ENCODE measurements at places on chromosomes 11 and 22.

GRCh38 chr11:14894657-14895598, 2.9 kb upstream of the CYP2R1 start:
- DNase-seq = no peak

DNA sequence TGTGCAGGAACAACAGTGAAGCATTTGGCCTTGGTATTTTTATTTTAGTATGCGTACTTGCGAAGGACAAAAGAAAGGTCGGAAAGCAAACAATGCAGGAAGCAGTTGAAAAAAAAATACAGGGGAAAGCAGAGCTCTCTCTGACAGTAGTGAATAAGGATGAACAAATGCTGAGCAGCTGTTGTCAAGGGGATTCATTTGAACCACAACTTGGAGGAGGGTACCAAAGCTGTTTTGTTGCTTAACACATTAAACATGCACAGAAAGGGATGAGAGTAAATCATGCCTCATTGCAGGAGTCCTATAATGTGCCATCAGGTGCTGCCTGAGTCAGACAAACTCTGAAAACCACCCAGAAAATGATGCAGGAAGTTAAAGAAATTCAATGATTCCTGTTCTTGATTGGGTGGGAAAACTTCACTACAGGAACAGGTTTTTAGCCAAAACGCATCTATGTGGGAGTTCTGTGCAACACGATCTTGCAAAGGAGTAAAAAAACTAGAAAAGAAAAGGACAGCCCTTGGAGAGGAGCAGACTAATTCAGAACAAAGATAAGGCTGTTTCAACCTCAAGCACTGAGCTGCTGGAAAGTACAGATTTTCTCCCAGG, 2113.5 kb downstream of the LRRC4C start:
- no peak for DNase-seq

GRCh38 chr11:86537541-86538222, 134.7 kb downstream of the ME3 start:
- DNase-seq = no peak

DNA sequence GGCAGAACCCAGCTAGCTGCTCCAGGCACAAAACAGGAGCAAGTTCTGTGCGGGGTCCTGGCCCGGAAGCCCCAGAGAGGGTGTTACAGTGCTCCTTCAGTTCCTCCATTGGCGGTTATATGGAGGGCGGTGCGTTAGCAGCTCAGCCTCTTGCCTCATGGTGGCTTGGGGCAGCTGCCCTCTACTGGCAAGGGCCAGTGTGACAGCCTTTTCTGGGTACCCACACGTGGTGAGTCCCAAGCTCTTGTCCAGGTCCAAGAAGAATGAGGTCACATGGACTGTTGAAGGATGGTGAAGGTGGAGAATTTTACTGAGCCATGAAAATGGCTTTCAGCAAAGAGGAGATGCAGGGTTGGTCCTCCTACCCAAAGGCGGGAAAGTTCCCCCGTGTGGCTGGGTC, 100.5 kb downstream of the WT1 start:
- DNase-seq = no peak

DNA sequence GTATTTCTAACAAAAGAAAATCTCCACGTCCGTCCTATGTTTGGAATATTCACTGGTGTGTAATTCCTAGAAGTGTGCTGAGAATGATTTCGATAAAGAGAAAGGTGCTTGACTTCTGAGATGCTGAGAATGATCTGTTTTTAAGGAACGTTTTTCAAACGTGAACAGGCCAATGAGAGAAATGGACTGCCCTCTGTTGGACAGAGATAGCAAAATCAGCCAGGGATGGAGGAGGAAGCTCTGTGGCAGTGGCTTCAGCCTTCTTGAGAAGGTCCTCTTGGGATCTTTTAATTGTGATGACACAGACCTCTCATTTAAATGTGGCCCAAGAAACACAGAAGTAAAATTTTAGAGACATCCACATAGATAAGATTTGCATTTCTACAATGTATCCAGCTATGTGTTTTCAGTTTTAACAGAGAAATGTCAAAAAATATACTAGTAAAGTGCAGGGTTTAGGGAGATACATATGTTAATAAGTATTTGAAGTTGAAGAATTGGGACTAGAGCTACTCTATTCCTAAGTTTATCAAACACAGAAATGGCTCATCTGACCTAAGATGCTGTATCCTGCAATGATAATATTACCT, 84.0 kb upstream of the RCN1 start:
- peak; percentile 61 for DNase-seq

DNA sequence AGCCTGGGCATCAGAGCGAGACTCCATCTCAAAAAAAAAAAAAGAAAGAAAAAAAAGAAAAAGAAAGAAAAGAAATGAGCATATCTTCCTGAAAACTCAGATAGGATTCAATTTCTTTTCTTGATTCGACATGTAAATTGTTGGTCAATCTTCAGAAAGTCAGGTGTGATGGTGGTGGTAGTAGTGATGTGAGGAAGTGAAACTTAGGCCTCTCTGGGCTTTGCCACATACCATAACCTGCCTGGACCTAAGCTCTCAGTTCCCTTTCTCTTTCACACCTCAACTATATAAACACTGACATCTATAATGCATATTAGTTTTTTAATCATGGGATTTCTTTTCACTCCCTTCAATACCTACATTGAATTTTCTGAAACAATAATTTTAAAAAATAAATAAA, 98.0 kb upstream of the TBCEL start:
- no peak for DNase-seq

GRCh38 chr22:47031628-47031915, 269.1 kb downstream of the TBC1D22A start:
- DNase-seq = no peak

DNA sequence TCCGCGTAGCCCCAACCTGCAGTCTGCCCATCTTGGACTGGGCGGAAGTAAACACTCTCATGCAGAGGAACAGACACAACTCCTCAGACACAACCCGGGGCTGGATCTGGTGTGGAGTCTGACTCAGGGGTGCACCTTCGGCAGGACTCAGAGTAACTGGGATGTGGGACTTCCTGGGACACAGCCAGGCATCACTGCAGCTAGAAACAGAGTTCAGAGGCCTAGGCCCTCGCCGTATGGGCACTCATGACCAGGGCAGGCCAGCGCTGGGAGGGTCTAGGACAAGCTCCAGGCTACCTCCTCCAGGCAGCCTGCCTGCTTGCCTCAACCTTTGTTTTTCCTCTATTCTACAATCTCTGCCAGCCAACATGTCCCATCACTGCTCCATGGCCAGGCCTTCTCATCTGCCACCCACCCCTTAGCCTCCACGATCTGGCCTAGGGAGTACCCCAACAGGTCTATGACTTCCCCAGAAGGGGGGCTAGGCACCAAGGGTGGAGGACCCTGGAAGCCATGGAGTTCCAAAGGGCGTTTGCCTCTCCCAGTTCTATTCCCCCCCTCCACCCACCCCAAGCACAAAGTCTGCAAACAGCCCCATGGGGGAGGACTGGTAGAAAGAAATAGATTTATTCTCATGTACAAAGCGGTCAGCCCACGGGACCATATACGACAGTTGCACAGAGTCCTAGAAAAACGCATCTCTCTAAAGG, 98.5 kb downstream of the PDE2A start:
- no peak for DNase-seq

DNA sequence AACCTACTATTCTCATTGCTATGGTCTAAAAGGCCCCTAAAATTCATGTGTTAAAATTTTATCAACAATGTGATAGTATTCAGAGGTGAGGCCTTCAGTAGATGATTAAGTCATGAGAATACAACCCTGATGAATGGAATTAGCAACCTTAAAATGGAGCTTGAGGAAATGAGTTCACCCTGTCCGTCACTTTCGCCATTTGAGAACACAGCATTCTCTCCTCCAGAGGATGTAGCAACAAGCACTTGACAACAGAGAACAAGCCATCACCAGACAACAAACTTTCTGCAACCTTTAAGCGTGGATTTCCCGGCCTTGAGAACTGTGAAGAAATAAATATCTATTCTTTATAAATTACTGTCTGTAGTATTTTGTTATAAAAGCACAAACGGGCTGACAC, 197.0 kb downstream of the SBF2 start:
- no peak for DNase-seq

GRCh38 chr11:2473361-2474058, 28.7 kb downstream of the KCNQ1 start:
- no peak for DNase-seq

- DNase-seq = no peak
Measured at GRCh38 chr11:7321473-7322450, 70.1 kb downstream of the SYT9 start.

DNA sequence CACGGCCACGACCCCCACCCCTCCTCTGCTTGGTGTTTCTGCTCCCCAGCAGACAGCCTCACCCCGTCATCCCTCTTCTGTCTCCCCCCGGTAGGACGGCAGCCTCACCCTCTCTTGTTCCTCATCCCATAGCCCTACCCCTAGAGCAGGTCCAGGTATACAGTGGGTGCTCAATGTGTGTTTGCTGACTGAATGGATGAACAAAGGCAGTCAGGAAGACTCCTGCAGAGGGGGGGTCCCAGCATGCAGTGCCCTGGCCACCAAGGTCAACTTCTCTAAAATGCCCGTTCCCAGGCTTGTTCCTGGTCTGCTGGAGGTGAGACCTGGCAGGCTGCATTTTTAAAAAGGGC, 34.7 kb upstream of the FADD start:
- DNase-seq = no peak

DNA sequence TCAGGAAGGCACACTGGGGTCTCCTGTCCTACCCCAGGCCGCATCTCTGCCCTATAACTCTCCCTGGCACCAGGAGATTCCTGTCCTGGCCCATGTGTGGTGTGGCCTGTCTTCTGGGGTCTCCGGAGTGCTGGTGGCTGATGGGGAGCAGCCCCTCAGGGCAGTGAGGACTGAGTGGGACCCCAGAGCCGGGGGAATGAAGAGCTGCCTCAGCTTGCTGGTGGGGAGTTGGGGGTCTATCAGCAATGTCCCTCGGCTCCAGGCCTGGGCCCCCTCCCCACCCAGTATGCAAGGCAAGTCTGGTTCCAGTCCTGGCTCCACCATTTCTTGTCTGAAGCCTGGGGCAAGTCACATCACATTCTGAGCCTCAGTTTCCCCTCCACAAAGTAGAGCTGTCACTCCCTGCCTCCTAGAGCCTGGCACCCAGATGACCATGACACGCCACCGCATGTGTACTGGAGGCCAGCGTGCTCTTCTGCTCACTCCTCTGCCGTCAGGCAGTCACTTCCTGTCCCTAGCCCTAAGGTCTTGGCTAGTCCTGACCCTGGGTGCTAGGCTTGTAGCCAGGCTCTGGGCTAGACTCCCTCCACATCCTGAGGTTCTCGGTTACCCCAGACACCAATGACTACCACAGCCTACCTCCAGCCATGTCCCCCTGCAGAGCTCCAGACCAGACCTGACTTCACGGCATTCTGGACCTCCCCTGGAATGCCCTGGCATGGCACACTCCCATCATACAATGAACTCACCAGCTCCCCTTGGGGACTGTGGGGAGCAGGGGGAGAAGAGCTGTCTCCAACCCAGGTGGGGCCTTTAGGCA, 12.8 kb downstream of the ARAP1 start:
- DNase-seq = no peak

DNA sequence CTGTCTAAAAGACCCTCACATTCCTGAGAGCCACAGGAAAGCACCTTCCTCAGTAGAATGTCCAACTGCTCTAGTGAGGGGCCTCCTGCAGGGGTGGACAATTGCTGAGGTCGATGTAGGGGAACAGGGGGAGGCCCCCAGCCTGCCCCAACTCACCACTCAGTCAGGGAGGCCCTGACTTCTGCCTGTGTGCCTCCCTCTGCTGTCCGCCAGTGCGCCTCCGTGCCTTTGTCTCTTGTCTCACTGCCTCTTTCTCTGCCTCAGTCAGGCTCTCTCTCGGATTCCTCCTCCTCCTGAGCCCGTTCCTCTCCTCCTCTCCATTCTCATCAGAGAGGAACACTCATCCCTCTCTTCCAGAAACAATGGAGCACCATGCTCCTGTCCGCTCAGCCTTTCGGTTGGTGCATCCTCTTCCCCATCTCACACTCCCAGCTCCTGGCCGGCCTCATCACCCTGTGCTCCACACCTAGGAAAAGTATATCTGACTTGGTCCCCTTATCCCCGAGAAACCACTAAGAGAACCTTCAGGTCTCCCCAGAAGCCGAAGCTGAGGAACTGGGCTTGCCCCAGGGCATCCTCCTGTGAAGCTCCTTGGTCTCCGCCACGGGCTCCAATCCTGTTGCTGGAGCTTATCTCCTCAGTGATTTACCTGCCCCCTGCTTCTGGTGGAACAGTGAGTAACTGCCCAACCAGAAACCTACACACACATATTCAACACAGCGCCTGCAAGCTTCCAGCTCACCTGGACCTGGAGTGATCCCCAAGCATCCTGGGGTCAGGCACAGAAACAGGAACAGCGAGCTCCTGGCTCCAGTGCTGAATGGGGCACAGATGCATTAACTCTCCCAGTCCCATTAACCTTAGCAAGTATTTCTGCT, 2.3 kb downstream of the B3GAT1 start:
- no peak for DNase-seq

DNA sequence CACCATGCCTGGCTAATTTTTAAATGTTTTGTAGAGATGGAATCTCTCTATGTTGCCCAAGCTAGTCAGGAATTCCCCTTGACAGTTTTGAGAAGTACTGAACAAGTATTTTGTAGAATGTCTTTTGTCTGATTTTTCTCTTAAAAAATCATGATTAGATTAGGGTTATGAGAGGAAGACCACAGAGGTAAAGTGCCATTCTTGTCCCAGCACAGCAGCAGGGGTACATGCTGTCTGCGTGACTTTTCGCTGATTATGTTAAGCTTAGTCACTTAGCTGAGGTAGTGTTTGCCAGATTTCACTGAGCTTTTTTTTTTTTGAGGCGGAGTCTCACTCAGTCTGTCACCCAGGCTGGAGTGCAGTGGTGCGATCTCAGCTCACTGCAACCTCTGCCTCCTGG, 13.6 kb upstream of the NUP160 start:
- DNase-seq = no peak

DNA sequence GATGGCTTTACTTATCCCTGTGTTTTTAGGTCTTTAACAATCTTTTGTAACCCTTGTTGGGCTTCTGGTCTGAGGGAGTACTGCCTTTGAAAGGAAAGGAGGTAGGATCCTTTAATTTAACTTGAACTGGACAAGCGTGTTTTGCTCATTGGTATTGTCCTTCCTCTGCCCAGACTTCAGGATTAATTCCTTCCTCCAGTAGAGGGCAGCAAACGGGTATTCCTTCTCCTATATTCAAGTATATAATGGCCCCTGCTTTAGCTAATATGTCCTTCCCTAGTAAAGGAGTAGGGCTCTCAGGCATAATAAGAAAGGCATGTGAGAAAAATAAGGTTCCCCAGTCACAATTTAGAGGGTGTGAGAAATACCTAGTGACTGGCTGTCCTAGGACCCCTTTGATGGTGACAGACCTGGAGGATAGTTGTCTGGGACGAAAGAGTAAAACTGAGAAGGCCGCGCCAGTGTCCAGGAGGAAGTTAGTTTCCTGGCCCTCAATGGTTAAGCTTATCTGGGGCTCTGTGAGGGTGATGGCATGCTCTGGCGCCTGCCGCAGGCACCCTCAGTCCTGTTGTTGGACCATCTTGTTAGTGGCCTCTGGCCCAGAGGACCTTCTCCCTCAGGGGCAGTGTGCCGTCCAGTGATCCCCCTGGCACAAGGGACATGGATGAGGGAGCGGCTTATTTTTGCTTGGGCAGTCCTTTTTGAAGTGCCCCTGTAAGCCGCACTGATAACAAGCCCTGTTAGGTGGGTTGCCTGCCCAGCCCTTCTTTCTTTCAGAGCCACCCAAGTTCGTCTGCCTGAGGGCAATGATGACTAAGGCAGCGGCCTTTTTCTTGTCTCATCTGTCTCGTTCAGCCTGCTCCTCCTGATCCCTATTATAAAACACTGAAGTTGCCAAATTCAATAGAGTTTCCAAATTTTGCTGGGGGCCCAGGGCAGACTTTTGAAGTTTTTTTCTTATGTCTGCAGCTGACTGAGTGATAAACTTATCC, 51.8 kb downstream of the C11orf71 start:
- DNase-seq = peak; percentile 20

- DNase-seq = no peak
Measured at GRCh38 chr11:11568651-11569229, 53.1 kb downstream of the GALNT18 start.

Data from HEK293T (cell line).